ENCODE measurements at places on chromosomes 11 and 22.

DNA sequence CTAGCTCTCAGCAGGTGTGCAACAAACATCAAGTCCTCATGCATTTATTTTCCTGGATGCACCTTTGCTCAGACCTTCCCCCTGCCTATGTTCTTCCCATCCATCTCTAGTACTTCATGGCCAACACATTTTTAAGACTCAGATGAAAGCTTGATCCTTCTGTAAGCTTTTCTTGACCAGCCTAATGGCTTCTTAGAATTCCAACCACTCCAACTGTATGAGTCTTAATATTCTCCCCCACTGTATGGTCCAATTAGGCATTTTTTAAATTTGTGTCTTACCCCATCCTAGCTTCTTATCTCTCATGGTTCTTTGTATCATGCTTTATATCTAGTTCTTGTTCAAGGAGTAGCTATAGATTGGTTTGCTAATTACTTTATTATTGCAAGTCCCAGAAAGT is 44.8 kb downstream of the TENM4 start:
- DNase-seq: no peak

DNA sequence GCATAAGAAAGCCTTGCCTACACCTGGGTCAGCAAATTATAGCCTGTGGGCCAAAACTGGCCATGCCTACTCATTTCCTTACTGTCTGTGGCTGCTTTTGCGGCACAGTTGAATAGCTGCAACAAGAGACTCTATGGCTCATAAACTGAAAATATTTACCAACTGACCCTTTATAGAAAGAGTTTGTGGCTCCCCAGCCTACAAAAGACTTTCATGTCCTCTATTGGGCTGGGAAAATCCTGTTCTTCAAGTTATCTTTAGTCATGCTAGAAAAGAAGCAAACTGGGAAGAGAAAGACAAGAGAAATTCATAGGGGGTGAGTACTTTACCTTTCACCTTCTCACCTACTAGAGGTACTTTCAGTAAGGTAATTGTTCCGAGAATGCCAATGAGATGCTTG is 175.1 kb downstream of the SWAP70 start:
- DNase-seq: no peak

DNA sequence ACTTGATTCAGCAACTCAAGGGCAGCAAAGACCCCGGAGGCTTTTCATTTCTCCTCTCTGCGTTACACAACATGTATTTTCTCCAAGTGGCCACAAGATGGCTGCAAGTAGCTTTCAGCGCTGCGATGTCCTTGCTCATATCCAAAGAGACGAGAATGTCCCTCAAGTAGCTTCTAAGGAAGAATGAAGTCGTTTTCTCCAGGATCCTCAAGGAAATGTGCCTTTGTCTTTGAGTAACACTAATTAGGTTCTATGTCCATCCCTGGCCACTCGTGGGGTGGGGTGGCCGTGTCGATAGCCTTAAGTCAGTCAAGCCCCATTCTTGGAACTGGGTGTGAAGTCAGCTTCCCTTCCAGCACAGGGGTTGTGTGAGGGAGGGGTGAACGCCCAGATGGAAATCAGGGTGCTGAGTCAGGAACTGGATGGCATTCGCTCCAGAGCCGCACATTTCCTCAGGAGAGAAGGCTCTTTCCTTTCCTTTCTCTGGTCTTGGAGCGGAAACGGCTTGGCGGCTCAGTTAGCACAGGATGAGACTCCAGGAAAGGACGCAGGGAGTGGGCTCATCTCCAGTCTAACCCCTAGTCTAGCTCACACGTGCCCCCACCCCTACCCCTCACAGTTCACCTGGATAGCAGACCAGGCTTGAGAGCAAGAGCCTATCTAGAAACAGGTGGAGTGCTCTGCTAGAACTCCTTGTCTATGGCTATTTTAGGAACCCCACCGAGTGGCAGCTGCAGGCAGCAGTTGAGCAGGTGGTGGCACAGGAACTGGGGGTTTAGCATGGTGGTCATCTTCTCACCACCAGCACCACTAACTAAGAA is 44.3 kb downstream of the NNMT start:
- DNase-seq: peak; percentile 66

DNA sequence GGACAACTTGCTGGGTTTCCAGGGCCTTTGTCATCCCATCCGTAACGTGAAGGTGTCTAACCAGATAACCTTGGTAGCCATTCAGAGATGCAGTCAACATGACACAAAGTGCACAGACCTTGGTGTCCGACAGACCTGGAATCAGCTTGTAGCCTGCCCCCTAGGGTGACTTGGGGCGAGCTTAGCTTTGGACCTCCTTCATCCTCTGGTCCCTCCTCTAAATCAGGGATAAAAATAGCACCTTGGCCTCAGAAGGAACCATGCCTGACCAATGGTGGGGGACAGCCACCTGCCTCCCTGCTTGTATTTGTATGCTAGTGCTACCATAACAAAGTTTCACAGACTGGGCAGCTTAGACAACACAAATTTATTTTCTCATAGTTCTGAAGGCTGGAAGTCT is 3.7 kb downstream of the SNRPD3 start:
- DNase-seq: no peak
